GM12864 (cell line): ENCODE measurements at places on chromosomes 7 and 10.

DNA sequence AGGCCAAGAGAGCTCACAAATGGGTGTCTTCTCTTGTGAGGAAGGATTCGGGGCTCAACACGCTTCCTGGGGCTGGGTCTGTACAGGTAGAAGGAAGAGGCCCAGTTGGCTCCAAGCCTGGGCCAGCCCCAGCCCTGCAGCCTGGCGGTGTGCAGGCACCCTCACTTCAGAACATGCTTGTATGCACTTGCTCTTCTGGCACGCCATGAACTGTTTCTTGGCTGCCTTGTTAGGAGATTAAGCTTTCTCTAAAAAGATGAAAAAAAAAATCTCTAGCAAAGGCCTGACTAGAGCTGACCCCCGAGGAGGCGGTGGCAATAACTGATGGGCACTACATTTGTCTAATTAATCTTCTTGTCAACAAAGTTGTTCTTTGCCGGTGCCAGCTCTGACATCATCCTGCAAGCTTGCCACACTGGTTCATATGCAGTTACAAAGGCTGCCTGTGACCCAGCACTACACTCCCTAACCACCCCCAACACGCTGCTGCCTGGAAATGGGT, 94.7 kb downstream of the WDR11 start:
- no peak for DNase-seq

DNA sequence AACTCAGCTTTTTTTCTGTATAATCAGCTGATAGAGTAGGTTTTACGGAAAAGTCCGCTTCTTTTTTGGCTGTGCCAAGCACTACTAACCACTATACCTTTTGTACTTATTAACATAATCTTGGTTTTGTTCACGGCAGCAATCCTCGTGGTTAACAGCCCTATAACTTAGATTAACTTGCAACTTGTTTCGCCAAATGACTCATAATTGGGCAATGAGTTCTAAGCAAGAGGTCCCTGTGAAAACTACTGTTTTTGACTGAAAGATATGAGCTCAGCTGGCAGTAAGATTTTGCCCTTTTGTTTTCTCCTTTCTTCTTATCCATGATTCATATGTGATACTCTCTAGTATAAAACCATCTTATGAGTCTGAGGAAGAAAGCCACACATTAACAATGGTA, 345.0 kb upstream of the PCDH15 start:
- no peak for DNase-seq

DNA sequence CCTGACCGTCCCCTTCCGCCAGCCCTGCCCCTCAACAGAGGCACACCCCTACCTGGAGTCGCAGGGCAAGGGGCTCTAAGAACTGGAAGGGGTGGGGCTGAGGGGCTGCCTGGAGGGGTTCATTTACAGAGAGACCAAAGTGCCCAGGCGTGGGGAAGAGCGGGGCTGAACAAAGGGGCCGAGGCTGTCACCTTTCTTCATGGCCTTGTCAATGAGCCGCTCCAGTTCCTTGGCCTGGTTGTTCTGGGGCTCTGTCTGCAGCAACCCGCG, 2.3 kb upstream of the CLDN15 start:
- no peak for DNase-seq

GRCh38 chr10:130010653-130011052, 46.6 kb upstream of the EBF3 start:
- DNase-seq: no peak

- DNase-seq: no peak
Measured at GRCh38 chr7:108057951-108058481, 55.1 kb upstream of the LAMB1 start.

DNA sequence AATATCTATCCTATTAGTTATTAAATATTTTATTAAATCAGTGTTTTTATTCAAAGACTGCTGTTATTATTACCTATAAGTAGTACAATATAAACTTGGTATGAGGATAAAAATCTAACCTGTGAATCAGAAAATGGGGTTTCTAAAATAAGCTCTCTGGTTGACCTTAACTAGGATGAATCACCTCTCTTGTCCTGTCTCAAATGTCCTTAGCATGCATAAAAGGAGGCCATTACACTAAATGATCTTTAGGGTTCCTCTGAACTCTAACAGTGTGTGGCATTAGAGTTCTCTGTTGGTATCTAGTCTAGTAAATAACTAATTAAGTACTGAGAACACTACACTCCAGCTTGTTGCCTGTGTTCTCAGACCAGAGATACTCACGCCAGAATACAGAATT, 143.1 kb upstream of the LRRTM3 start:
- DNase-seq: no peak

GRCh38 chr7:139361523-139361922, 1.8 kb downstream of the LUC7L2 start:
- no peak for DNase-seq

GRCh38 chr7:714251-714671, 12.2 kb upstream of the DNAAF5 start:
- no peak for DNase-seq

DNA sequence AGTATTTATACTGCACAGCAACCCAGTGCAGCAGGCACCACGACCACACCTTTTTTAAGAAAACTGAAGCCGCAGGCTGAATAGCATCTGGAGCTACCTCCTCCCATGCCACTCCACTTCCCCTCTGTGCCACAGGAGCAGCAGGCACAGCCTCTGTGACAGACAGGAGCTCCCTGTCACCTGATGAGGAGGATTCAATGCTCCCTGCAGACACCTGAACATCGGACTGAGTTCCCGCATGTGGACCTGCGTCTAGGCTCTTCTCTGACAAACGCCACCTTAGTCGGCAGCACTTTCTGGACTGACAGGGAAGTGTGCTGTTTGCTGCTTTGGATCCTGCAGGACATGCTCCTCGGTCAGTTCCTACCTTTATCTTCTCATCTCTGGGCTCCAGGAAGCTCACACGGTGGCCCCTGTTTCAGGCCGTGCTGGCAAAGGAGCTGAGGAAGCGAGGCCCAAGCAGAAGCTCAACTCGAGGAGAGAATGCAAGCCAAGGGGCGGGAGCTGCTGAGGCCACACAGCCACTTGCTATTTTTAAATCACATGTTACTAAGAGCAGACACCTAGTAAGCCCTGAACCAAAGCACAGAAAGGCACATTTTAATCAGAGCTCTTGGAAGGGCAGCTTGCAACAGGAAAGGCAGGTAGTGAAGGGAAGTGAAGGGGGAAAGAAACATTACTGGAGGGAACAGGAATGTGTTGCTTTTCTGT, 56.6 kb downstream of the VOPP1 start:
- DNase-seq: peak; percentile 74

DNA sequence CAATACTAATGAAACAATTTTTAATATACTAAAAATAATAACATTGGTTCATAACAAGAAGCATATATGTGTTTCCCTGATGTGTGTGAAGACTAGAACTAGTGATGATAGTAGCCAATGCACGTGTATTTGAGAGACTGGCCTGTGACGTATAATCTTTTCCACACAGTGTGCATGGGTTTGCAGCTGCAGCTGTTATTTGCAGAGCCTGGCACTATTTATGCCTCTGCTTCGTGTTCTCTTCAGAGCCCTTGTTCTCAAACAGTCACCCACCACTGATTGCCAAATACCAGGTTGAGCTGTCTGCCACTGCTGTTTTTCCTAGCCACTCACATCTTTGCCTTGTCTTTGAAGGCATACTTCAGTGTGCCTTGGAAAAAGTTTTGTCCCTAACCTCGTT, 531.7 kb downstream of the ETV1 start:
- no peak for DNase-seq

- DNase-seq: no peak
Measured at GRCh38 chr7:157263156-157263555, 73.6 kb upstream of the DNAJB6 start.

DNA sequence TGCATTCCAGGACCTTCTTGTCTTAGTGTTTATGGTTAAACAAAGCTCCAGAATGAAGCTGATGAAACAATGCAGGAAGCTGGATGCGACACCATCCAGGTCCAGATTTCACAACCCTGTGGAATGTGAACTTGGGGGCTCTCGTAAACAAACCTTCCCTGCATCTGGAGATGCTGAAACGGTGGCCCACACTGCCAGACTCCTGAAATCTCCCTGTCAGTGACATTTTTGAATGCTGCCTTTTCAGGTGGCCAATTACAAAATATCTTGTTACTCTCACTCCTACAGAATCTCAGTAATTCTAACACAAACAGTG, 18.8 kb downstream of the VIPR2 start:
- no peak for DNase-seq

DNA sequence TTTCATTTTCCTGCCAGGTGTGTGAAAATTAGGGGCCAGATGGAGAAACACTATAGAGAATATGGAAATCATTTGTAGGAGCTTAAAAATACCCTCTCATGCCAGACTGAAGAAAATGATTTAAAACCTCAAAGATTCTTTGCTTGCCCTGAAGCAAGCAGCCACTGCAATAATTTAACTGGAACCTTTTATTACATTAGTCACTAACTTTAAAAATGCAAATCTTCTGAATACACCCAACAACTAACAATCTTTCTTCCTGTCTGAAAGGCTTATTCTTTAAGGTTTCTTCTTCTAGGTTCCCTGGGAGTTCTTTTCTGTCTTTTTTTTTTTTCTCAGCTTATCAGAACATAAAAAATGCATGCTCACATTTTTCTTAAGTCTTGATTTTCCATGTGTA, 238.5 kb upstream of the KMT2E start:
- no peak for DNase-seq

DNA sequence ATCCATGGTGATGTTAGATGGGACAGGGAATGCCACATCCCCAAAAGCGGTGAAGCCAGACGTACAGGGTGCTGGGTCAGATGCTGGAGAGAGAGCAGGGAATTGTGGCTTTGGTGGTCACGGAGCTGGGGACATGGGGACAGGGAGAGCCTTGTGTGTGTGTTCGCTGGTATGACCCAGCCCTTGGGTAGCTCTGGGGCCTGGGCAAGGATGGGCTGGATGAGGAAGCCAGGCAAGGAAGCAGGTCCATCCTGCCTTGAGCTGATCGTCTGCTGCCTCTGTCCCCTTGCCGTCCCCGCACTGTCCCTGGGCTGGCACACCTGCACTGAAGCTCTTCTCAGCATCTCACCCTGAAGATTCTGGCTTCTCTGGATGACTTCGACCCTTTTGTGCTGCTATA, 15.4 kb upstream of the CLDN4 start:
- DNase-seq: no peak

GRCh38 chr10:54125098-54125747, 675.8 kb downstream of the PCDH15 start:
- DNase-seq: no peak

DNA sequence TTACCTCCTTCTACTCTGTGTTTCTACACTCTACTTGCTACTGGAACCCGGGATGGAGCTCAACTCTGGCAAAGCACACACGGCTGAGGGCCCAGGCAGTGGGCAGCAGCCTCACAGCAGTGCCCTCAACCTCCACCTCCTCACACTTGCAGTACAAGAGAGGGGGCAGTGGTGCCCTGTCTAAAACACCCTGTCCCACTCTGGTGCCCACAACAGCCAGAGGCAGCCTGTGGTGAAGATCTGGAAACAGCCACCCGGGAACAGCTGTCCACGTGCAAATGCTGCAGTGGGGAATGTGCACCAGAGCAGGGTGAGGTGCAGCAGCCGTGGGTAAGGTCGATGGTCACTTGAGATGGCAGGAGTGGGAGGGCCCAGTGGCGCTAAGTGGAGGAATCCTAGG, 13.7 kb downstream of the MAT1A start:
- no peak for DNase-seq

GRCh38 chr7:151608031-151608551, 88.4 kb upstream of the RHEB start:
- DNase-seq: no peak

DNA sequence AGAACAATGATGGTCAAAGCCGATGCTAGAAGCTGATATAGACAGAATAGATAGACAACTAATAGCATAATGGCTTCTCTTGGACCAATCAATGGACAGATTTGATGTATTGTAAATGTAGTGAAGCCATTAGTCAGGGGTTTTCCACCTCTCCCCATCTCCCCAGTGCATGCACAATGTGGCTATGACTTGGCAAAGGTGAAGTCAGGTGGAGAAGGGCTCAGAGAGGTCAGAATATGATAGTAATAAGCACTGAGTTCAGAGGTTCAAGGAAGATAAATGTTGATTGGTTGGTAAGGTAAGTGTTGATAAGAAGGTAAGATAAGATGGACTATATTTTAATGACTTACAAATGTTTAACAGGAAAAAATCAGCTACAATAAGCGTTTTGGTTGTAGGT, 28.5 kb downstream of the BLNK start:
- DNase-seq: no peak

- no peak for DNase-seq
Measured at GRCh38 chr10:8520382-8520781, 465.9 kb downstream of the GATA3 start.

- DNase-seq: no peak
Measured at GRCh38 chr7:14045651-14046050, 56.2 kb upstream of the ETV1 start.

- DNase-seq: no peak
Measured at GRCh38 chr7:34208878-34209621, 303.7 kb downstream of the BMPER start.

- DNase-seq: no peak
Measured at GRCh38 chr7:131692131-131692960, 135.9 kb upstream of the PODXL start.

DNA sequence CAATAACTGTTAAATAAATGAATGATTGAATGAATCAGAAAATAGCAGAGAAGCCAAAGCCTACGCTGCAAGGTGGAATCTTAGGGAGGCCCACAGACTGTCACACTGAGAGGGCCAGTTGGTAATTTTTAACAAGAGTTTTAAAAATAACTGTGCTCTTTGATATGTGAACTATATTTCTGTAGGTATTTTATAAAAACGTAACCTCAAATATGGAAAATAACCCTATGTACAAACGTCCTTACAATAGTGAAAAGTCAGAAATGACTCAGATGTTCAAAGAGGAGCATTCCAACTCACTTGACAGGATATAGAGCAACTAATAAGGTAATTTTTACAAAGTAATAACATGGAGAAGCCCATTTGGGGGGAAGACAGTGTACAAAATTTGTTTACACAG, 18.9 kb upstream of the TMEM273 start:
- DNase-seq: no peak

- DNase-seq: no peak
Measured at GRCh38 chr7:96074871-96075270, 247.0 kb downstream of the SLC25A13 start.

DNA sequence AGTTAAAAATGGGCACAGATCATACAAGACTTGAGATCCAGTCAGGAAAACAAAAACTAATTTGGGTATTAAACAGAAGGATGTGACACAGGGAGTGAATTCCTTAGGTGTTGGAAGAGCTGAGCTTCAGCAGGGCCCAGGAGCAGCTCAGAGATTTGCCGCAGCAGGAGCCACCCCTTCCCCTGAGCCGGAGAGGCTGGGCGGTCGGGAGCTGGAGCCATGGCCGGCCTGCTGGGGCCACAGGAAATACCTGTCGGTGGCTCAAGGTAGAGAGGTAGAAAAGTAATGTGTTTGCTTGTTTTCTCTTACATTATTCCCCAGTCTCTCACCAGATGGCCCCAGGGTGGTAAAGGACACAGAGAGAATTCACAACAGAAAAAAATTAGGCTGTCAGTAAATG, 52.2 kb downstream of the DYNC2I1 start:
- no peak for DNase-seq
